Activated CD4-positive, alpha-beta memory T cell treated with anti-CD3 and anti-CD28 coated beads for 36 hours (primary cell): ENCODE measurements at places on chromosomes 3 and 15. TPM values are rescaled to one million over a fixed set of nuclear protein-coding genes. Genes with fewer than 3 reads are reported as not detected.

The CEP19 gene
- 6.5 TPM for total RNA-seq

The NR1I2 gene
- total RNA-seq = 0.39 TPM

The MYO5C gene
- total RNA-seq = 0.50 TPM

The GRIP2 gene
- total RNA-seq = not detected

The BFSP2 gene
- not detected for total RNA-seq

The COL6A6 gene
- total RNA-seq = not detected

The CELSR3 gene
- total RNA-seq = 6.9 TPM

The LRRC31 gene
- total RNA-seq = not detected

The ALDH1A3 gene
- total RNA-seq = not detected

The C3orf70 gene
- total RNA-seq = not detected

The KBTBD12 gene
- total RNA-seq = not detected

The FBXO40 gene
- not detected for total RNA-seq

The HES1 gene
- 0.56 TPM for total RNA-seq

The PCSK6 gene
- total RNA-seq = 0.58 TPM

The ZXDC gene
- total RNA-seq = 18.2 TPM

The SLC7A14 gene
- not detected for total RNA-seq

The SLC15A2 gene
- 1.4 TPM for total RNA-seq

The ZNF385D gene
- not detected for total RNA-seq

The KLHDC8B gene
- 2.9 TPM for total RNA-seq

The ADGRG7 gene
- total RNA-seq = not detected

The GTF2A2 gene
- total RNA-seq = 165 TPM

The MFGE8 gene
- total RNA-seq = 13.7 TPM

The SCAMP5 gene
- 0.33 TPM for total RNA-seq

The PLA2G4D gene
- not detected for total RNA-seq

The NMB gene
- total RNA-seq = 6.2 TPM

The PRSS50 gene
- total RNA-seq = not detected

The AGBL1 gene
- 0.10 TPM for total RNA-seq

The GMPS gene
- total RNA-seq = 152 TPM

The GOLGA8Q gene
- total RNA-seq = 0.33 TPM

The ZIC1 gene
- total RNA-seq = not detected

The TMEM39A gene
- total RNA-seq = 33.9 TPM

The ADAMTS7 gene
- total RNA-seq = 0.10 TPM

The GPR149 gene
- total RNA-seq = not detected

The RYR3 gene
- not detected for total RNA-seq

The EPHB3 gene
- 0.07 TPM for total RNA-seq

The TTLL13 gene
- total RNA-seq = 0.55 TPM

The LRRC49 gene
- 0.46 TPM for total RNA-seq

The CPN2 gene
- not detected for total RNA-seq

The ERC2 gene
- not detected for total RNA-seq

The CACNA2D3 gene
- not detected for total RNA-seq

The B3GALNT1 gene
- 1.6 TPM for total RNA-seq

The ZNF662 gene
- 0.64 TPM for total RNA-seq

The GPR176 gene
- total RNA-seq = 0.21 TPM
